ENCODE measurements at places on chromosomes 3 and 15. TPM values are rescaled to one million over a fixed set of nuclear protein-coding genes. Genes with fewer than 3 reads are reported as not detected.

The SAMD7 gene
- polyA plus RNA-seq: not detected

The BCL2A1 gene
- polyA plus RNA-seq: 0.24 TPM

The SIDT1 gene
- 2.9 TPM for polyA plus RNA-seq

The HYAL1 gene
- polyA plus RNA-seq: 3.4 TPM

The TMEM44 gene
- 34.8 TPM for polyA plus RNA-seq

The CCRL2 gene
- 4.8 TPM for polyA plus RNA-seq

The FGF12 gene
- polyA plus RNA-seq: 10.2 TPM

The RGMA gene
- polyA plus RNA-seq: 15.5 TPM

The EIF4E3 gene
- 10.4 TPM for polyA plus RNA-seq

The LRRN1 gene
- 22.8 TPM for polyA plus RNA-seq

The CAMP gene
- polyA plus RNA-seq: 0.97 TPM

The CTXN2 gene
- polyA plus RNA-seq: not detected

The GREM1 gene
- 0.14 TPM for polyA plus RNA-seq

Data from left lung (tissue), 14 donors.